ENCODE measurements at places on chromosomes 7 and 10.
A peak's percentile ranks its signal among the peaks of the same experiment; 100 is the strongest.

DNA sequence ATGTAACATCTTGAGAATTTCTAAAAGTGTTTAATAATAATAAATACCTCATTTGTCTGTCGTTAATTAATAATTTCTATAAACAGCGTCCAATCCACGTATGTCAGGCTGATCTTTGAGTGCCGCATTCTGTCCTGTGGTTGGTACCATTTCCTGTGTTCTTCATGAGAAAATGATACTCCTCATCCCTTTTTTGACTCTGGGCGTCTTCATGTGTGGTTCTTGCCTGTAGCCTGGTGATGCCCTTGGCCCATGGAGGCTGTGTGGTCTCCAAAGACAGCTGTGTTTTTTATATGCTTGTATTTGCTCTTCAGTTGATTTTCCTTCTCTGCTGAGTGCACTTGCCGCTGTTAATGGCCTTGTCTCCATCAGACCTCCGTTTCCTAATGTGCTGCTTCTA is 31.5 kb downstream of the GLRX3 start:
- no peak for DNase-seq

DNA sequence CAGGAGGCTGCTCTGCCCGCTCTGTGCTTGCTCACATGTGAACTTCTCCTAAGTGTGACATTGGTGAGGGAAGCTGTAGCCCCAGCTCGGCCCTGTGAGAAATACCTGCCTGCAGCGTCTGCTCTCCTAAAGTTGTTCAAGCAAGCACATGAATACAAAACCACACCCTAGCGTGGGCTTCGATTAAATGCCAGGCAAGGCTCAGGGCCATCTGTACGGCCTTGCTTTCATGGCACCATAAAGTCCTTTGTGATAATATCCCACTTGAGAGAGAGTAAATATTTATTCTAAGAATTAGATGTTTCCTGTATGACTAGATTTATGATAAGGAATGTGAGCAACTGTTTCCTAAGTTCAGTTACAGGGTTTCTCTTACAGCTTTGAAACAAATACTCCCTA is 262.8 kb upstream of the KLF14 start:
- no peak for DNase-seq

DNA sequence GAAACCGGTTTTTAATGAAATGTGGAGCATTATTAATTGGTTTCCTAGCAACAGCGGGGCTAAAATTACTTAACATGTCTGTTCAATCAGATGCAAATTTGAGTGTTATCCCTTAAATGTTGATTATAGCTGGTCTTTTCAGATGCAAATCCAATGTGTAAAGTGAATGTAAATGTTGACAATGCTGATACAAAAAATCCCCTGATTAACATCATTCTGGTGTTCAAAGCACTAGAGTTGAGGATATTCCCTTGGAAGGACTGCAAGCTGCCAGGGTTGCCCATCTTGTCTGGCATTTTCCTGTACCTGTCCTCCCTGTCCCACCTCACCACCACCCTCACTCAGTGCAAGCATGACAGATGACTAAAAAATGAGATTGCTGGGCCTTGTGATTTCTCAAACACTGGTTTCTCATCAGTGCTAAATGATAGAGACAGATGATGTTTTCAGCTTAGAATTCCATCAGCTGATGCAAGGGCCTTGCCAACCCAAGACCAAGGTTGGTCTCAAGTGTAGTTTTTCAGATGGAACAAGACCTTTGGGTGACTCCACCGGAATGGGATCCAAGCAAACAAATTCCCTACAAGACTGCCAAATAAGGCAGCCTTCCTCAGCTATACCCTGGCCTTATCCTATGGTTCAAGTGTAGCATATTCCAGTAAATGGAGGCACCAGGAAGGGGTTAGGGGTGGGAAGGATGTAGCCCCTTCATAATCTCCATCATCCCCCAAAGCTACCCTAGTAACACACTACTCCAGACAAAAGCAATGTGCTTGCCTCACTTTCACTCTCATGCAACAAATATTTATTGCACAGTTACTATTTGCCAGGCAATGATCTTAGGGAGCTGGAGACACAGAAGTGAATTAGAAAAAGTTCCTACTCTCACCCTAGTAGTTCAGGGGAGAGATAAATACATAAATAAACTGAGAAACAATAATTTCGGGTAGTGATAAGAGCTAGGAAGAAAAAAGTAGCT is 54.9 kb downstream of the JAZF1 start:
- DNase-seq, result peak; percentile 30

GRCh38 chr10:126387041-126387921 is 996 bp downstream of the ADAM12 start:
- DNase-seq, result no peak

DNA sequence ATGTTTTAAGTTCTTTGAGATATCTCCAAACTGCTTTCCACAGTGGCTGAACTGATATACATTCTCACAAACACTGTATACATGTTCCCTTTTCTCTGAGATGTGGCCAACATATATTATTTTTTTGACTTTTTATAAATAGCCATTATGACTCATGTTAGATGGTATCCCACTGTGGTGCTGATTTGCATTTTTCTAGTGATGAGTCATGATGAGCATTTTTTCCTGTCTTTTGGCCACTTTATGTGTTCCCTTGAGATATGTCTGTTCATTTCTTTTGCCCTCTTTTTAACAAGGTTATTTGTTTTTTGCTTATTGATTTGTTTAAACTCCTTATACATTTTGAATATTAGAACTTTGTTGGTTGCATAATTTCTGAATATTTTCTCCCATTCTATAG is 1055.1 kb downstream of the NXPH1 start:
- DNase-seq, result peak; percentile 20

GRCh38 chr10:71212318-71213126 is at the start of gene UNC5B:
Gene UNC5B, plus strand, starts transcription at chr10:71212570. Its CDS starts 416 bp downstream, at chr10:71212986.
- peak; percentile 72 for DNase-seq

- DNase-seq, result no peak
Measured at GRCh38 chr10:86400705-86401587, 34.4 kb upstream of the GRID1 start.

GRCh38 chr7:114488696-114489095 is 74.1 kb downstream of the FOXP2 start:
- DNase-seq, result no peak

- no peak for DNase-seq
Measured at GRCh38 chr7:135209225-135209834, 2.0 kb downstream of the WDR91 start.

DNA sequence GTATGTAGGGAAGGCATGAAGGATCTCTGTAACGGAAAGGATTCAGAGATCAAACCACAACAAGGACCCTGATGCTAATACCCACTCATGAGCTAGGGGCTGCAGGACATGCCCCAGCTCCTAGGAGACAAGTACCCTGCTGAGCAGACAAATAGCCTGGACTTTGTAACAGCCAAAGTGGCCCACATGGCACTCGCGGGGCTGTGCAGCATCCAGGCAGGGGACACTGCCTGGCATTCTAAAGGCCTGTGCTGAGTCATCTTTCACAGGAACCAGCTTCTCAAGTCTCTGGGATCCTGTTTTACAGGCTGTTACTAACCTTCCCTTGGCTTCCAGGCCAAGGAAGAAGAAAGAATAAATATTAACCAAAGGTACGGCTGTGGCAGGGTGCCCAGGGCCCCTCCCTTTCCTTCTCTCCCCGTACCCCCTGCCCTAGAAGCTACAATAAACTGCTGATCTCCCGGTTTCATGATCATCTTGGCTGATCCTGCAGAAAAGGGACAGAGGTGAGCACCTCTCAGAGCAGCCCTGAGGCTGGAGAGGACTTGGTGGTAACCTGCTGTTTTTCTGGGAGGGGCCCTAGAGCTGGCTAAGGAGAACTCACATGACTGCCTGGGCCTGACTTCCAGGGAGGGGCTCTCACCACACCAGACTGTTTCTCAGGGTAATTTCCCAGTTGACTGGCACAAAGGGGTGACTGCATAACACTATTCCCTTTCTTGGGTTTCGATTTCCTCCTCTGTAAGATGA is 4.2 kb upstream of the RPEL1 start:
- DNase-seq, result no peak

GRCh38 chr7:33716581-33717477 is 188.5 kb upstream of the BMPER start:
- no peak for DNase-seq

DNA sequence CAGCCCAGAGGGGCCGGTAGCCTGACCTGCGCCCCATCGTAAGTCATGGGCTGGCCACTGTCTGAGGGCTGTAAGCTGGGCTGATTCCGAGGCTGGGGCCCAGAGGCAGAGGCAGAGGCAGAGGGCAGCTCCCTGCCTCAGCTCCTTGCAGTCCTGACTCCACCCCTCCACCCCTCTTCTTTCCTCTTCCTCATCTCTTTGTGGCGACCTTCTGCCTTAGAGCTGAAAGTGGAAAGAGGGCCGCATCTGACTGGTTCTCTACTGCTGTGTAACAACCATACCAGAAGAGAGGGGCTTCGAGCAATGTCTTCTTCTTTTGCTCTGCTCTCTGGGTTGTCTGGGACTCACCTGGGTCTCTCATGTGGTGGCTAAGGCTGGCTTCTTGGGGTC is 179.1 kb downstream of the RPS24 start:
- DNase-seq, result no peak

DNA sequence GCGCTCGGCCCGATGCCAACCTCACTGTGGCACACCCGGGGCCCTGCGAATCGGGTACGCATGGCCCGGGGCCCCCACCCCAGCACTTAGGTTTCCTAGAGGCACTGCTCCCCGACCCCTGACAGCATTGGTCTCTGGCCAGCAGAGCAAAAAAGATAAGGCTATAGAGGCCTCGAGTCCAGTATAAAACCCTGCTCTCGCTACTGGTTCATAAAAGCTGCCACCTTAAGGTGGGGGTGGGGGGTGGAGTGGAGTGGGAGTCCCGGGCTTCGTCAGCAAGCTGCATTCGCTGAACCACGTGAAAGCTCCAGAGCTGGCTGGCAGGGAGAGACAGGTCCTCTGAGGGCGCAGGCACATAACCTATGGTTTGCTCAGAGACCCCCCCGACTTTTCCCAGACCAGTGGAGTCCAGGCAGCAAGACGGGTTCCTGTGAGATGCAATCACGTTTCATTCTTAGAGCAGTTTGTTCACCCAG is 1.3 kb downstream of the KAZALD1 start:
- no peak for DNase-seq

- DNase-seq, result peak; percentile 47
Measured at GRCh38 chr10:26725837-26726727, 28.6 kb downstream of the PDSS1 start.

DNA sequence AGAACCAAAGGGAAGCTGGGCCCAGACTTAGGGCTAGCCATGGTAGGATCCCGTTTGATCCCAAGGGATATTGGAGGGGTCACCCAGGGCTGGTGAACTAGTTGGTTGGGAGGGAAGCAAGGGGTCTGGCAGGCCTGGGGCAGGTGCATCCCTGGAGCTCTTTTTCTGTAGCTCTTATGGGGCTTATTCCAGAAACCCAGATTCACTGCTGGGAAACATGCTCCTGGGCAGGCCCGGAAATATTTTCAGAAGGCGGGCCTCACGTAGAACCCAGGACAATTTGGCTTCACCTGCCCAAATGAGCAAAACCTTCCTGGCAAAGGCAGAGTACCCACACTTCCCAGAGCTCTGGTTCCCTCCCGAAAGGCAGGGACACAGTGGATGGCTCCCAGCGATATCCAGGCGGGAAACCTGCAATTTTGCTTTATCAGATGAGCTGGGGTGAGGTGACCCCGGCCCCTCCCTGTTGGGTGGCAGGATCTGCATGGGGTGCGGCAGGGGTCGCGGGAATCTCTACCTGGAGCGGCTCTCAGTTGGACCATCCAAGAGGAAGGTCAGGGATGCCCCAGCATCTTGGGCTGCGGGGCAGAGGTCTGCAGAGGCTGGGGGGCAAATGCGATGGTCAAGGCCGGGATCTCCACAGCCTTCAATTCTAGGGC is 533.9 kb downstream of the TCERG1L start:
- DNase-seq, result no peak

GRCh38 chr7:159061674-159062212 is 82.9 kb downstream of the VIPR2 start:
- DNase-seq, result no peak

GRCh38 chr10:86376403-86376802 is 9.8 kb upstream of the GRID1 start:
- DNase-seq, result no peak

GRCh38 chr7:119562839-119563238 is 710.1 kb upstream of the KCND2 start:
- no peak for DNase-seq

GRCh38 chr10:98028168-98028770 is 2.2 kb downstream of the CRTAC1 start:
- no peak for DNase-seq

- peak; percentile 51 for DNase-seq
Measured at GRCh38 chr10:60237977-60238758, 151.5 kb downstream of the ANK3 start.

- no peak for DNase-seq
Measured at GRCh38 chr7:108486291-108486966, 30.2 kb upstream of the NRCAM start.

DNA sequence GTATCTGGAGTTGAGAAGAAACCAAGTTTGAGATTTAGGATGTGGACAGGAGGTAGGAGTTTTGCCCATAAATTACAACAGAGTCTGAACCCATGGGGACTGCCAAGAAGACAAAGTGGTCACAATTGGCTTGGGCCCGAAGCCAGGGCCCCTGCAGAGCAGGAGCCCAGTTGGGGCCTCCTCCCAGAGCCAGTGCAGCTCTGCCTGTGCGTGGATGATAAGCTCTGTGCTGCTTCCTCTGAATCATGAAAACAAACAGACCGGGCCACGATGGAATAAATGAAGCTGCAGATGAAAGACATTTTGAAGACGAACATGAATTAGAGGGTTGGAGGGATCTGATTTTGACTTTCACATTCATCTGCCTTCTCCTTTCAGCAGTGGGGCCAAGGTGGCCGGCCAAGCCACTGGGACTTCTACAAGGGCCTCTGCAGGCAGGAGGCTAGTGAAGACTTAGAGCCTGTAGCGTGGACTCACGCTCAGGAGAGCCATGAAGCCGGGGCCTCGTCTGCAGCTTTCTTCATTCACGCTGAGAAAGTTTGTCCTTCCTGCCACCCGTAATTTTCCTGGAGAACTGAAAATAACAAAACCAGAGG is 156.8 kb upstream of the LYZL1 start:
- DNase-seq, result no peak

- no peak for DNase-seq
Measured at GRCh38 chr7:918441-919113, 35.9 kb downstream of the ADAP1 start.

DNA sequence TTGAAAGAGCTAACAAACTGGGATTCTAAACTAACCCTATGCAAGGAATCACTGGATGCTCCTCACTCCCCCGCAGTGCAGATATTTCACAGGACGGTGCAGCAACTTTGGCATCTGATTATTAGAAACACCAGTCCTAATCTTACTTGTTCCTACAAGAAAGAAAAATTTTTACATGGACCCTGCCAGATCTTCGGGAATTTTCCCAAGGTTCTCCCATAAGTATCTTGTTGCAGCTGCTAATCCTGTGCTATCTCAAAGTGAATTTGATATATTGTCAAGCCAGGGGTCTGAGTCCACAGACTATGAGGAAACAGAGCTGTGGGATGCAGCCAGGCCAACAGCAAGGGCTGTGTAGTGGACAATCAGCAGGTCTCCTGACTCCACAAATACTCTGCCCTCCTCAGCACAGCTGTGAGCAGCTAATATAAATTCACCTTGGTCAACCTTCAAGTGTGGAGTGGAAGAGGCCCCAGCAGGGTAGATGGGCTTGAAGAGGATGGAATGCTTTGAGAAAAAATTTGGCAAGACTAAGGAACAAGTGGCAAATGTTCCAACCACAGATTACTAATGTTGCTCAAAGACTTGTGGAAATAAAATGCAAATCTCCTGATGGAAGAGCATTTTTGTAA is 25.6 kb downstream of the VSTM4 start:
- no peak for DNase-seq

Measured in AG09319 (cell line).